ENCODE measurements at places on chromosomes 12 and 14.

- DNase-seq = no peak
Measured at GRCh38 chr12:14264316-14264715, 101.2 kb upstream of the ATF7IP start.

- no peak for DNase-seq
Measured at GRCh38 chr14:64475585-64476273, 10.4 kb downstream of the AKAP5 start.

DNA sequence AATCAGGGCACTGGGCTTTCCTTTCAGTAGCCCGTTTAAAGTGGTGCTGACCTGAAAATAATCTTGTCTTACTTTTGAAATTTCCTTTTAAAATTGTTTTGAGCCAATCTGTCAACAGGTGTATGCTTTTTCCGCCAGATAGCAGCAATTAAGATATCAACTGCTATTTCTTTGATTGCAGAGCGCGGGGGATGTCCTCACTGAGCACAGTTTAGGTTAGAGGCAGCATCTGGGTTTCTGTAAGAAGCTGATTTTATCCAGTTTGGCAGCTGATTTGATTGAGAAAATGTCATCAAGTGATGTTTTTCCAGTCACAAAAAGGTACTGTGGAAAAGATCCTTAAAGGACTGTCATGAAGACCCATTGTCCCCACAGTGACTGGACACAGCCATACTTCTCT, 371.8 kb downstream of the ADAMTS20 start:
- no peak for DNase-seq

DNA sequence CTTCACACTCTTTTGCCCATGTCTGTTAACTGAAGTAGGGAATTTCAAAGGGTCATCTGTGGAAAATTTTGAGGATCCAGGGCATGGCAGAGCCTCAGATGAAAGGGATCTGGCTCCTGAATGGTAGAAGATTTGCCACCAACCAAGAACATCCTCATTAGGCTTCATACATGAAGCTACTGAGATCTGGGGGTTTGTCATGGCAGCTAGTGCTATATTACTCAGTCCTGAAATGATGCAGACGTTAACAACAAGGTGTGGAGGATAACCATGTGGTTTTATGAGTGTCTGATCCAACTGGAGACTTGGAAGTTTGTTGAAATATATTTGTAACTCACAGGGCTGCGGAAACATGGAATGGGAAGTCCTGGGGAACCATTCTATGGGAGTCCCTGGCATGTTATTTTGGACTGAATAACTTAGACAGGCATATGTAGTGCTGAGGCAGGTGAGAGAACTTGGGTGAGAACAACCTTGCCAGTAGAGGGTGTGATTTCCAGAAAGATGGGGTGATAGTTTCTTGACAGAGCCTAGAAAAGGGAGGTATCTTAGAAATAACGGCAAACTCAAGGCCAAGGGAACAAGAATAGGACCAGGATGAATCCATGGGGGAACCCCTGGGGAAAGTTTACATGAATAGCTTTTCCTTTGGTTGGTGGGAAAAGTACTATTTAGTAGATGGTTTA, 42.0 kb upstream of the C12orf75 start:
- DNase-seq = no peak

- DNase-seq = no peak
Measured at GRCh38 chr12:118061873-118062843, 1.2 kb upstream of the WSB2 start.

DNA sequence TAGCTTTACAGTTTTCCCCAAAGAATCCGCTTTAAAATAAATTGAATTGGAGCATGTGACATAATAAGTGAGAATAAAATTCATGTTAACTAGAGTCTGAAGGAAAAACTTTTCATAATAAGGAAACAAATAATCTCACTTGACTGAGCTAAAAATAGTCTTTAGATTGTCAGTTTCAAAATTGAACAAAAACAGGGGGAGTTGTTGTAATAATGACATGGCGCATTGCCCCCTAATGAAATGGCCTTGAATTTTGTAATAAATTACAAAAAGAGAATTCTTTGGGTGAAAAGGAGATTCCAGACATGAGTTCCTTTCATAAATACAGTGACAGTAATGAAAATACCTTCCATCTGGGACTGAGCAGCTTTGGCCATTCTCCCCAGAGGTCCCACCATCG, 178.6 kb downstream of the EFCAB11 start:
- DNase-seq = no peak

DNA sequence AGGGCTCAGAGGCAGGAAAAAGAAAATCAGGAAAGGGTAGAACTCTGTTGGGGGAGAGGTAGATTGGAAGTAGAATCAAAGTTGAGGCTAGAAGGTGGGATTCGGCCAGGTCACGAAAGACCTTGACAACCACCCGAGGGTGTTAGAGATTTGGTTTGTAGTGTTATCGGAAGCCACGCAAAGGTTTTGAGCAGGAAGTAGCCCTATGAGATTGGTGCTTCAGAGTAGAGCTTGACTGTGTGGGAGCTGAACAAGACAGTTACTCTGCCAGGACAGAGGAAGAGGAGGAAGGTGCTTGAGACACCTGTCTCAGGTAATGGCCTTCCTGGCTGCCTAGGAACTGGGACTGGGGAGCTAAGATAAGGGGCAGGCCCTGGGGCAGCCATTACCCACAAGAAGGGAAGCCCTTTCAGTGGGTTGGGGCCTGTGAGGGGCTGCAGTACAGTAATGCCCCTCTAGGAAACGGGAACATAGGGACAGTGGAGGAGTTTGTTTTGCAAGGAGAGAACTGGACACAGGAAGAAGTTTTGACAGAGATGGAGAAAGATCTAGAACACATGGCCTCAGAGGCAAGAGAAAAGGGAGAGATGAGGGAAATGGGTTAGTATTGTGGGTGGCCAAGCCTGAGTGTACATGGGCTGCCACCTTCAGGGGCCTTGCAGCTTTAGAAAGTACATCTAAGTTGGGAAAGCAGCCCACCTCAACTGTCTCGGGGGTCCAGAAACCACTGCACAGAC, 73.5 kb downstream of the RIN3 start:
- no peak for DNase-seq

- DNase-seq = no peak
Measured at GRCh38 chr14:96962337-96962736, 165.2 kb downstream of the VRK1 start.

Measured in D721Med (cell line).